A549 treated with RU486 at 1 μM for 4 hours (cell line): ENCODE measurements at places on chromosomes 11 and 22. TPM values are rescaled to one million over a fixed set of nuclear protein-coding genes. Genes with fewer than 3 reads are reported as not detected.

The TRAF6 gene
- 7.0 to 8.0 TPM (median 7.6 TPM) in 5 replicates for total RNA-seq

The BAD gene
- total RNA-seq, result 78.0 to 107 TPM (median 94.9 TPM) in 5 replicates

The DENND5A gene
- 42.7 to 53.4 TPM (median 43.9 TPM) in 5 replicates for total RNA-seq

The BUD13 gene
- 10.5 to 13.5 TPM (median 11.7 TPM) in 5 replicates for total RNA-seq

The MUC15 gene
- not detected in 5 replicates for total RNA-seq
